ENCODE measurements at places on chromosomes 1 and 21.

DNA sequence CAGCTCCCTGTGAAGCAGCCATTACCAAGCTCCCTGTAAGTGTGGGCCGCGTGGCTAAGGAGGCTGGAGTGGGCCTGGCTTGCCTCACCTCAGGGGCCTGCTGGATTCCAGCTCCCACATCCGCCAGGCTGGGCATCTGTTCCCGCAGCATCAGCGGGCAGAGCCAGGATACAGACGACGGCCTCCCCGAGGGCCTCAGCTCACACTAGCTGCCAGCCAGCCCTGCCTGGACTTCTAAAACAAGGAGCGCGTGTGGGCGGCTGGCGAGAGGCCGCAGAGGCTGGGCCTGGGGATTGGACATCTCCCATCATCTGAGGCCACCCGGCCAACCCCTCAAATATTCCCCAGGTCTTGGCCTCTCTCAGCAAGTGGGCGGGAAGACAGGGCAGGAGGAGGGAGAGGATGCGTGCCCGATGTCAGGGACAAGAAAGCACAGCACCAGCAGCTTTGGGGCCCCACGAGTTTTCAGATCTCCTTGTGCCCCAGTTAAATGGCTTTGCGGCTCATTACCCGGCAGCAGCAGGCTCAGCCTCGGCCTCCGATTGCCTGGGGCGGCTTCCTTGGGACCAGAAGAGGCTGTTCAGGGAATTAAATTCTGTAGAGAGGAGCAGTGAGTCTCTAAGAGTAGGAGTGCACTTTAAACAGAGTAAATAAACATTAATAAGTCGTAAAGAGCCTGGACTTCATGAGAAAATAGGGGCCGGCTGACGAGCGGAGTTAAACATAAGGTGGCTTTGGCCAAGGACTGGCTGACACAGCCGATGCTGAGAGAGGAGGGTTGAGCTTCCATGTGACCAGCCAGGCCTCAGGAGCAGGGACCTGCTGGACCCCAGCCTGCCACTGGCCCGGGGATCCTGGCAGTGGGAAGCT, 208.9 kb upstream of the C1orf174 start:
- peak; percentile 48 for DNase-seq

DNA sequence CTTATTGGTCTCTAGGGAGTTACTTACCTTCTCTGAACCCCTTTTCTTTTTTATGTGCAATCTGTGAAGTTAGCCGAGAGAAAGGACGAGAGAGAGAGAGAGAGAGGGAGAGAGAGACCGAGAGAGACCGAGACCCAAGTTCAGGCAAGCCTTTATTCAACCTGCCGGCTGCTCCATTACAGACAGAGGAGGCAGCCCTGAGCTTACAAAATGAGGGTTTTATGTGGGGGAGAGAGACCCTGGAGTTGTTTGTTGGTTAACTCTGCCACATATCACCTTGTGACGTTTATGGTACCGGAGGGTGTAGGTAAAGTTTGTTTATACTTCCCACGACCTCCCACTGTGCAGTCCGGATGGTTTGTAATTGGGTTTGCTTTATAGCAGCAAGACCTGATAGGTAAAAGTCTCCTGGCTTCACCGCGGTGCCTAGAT, 1.5 kb upstream of the MCOLN3 start:
- no peak for DNase-seq

- DNase-seq: no peak
These were observed 51.7 kb upstream of the BARHL2 start for GRCh38 chr1:90768826-90769225.

GRCh38 chr1:30689901-30690645, 33.3 kb downstream of the MATN1 start:
- DNase-seq: peak; percentile 48

GRCh38 chr1:225949041-225949440, 8.0 kb upstream of the LEFTY2 start:
- no peak for DNase-seq

GRCh38 chr1:224698015-224698451, 81.9 kb downstream of the CNIH3 start:
- DNase-seq: no peak

DNA sequence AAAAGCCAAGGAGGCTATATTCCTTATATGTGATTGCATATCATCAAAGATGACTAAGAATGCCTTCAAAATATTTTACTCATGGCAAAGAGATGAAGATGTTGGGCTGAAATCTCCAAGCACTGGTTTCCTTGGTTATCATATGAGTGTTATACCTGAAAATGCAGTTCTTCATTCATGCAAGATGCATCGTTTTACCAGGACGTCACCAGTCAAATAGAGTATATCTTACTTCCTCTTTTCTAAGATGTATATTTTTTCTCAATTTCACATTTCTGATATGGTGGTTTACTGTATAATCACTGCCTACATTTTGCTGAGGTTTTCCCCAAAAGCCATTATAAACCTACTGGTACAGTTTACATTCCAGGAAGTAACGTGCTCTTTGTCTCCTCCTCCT, 1085.7 kb downstream of the NCAM2 start:
- DNase-seq: no peak

GRCh38 chr1:7278827-7279765, 492.0 kb upstream of the VAMP3 start:
- no peak for DNase-seq

DNA sequence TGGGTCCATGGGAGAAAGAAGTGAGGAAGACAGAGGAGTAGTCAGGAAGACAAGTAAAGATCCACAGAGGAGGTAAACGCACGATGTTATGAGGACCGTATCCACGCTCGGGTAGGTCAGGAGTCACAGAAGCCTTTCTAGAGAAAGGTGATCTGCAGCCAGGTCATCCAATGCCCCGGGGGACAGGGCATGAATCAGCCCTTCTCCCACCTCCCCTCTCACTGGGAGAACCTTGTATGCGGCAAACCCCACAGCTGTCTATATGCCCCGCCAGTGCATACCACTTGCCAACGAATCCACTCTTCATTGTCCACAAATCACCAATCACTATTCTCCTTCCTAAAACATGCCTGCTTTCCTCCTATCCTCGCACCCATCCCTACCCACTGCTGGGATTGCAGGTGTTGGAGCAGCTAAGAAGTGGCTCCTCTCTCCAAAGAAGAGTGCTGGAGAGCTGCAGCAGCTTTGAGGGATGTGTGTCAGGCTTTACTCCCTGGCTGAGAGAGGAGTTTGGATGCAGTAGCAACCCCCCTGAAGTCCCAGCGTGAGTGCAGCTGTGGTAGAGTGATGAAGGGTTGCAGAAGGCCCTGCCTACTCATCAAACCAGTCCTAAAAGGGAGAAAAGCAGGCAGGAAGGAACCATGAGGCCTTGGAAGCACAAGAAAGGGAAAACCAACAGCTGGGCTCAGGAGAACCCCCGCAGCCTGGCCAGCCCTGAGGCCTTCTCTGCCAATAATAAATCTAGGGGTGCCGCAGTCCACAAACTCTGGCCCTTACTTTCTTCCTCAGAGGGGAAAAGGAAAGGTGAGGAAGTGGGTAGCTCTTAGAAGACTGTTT, 102.2 kb upstream of the GADD45A start:
- DNase-seq: no peak

DNA sequence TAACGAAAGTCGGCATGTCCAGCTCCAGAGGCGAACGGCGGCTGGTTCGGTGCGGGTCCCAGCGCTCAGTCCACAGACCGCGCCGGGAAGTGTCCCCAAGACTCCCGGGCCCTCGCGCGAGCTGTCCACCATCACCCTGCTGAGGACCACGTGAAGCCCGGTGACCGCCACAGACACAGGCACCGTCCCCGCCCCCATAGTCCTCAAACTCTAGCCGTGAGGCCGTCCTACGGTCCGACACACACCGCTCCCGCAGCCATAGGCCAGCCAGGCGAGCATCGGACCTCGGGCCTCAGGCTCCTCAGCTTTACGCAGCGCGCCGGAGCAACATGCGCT, 535 bp downstream of the SETD4 start:
- DNase-seq: peak; percentile 75

DNA sequence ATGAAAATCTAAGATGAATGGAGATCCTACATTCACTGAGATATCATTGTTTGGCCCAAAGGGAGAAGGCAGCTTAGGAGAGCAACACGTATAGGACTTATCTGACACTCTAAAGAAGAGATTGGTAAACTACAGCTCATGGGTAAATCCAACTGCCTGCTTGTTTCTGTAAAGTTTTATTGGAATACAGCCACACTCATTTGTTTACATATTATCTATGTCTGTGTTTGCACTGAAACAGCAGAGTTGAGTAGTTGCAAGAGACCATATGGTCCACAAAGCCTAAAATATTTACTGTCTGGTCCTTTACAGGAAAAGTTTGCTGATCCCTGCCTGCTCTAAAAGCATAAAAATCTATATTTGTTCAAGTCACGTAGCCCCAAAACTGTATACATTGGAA, 14.3 kb upstream of the LRRC53 start:
- DNase-seq: no peak

- no peak for DNase-seq
These were observed 638.5 kb upstream of the CAMK1G start for GRCh38 chr1:208944981-208945451.

- no peak for DNase-seq
These were observed 286.3 kb upstream of the SGIP1 start for GRCh38 chr1:66247415-66248208.

GRCh38 chr1:28973596-28974421, 59.4 kb downstream of the EPB41 start:
- no peak for DNase-seq

DNA sequence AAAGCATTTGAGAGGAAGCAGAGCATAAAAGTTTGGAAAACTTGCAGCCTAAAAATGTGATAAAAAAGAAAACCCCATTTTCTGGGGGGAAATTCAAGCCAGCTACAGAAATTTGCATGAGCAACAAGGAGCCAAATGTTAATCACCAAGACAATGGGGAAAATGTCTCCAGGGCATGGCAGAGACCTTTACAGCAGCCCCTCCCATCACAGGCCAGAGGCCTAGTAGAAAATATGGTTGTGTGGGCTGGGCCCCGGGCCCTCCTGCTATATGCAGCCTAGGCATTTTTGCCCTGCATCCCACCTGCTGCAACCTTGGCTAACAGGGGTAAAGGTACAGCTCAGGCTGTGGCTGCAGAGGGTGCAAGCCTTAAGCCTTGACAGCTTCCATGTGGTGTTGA, 299.6 kb upstream of the NCAM2 start:
- DNase-seq: no peak

- no peak for DNase-seq
These were observed 102.8 kb downstream of the CASZ1 start for GRCh38 chr1:10693497-10694273.

GRCh38 chr1:30974536-30974935, 66.0 kb upstream of the SDC3 start:
- no peak for DNase-seq

GRCh38 chr1:2803931-2804627, 2.6 kb upstream of the TTC34 start:
- DNase-seq: peak; percentile 56

DNA sequence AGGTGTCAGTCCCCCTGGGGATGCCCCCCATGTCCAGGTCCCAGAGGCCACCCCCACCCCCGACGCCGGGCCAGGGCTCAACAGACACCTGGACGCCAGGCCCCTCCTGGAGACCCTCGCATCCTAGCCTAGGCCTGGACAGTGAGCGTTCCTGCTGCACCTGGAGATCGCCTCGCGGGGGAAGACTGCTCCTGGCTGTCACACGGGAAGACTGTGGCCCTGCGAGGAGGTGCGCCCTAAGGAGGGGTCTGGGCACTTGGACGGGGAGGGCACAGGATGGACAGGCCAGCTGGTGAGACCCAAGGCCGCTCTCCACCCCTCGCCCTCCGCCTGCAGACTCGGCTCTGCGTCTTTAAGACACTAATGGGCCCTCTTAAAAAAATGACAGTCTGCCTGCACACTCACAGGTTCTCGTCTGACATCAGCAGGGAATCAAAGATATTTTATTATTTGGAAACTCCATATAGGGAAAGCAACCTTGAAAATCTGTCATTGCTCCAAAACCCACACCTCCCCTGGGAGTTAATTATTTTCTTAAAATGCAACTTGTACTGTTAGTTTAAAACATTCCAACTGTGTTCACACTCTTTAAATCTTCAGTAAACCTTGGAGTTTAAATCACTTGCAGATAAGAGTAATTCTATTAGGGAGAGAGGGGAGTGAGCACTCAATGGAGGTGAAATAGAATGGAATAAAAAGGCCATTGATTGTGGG, 45.6 kb upstream of the ACTRT2 start:
- DNase-seq: peak; percentile 50

DNA sequence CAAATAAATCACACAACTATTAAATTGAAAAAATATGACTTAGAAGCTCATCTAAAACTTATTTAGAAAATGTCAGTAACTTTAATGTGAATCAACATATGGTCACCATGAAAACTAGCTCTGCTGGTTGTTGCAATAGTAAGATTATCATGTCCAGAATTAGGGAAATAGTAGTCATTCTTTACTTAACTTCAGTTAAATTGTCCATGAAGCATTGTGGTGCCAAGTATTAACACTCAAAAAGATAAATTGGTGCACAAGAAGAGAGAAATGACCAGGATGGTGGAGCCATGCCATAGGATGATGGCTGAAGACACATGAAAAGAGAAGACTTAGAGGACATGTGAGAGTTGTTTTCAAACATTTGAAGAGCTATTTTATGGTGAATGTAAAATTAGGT, 130.2 kb upstream of the PTGFR start:
- no peak for DNase-seq

DNA sequence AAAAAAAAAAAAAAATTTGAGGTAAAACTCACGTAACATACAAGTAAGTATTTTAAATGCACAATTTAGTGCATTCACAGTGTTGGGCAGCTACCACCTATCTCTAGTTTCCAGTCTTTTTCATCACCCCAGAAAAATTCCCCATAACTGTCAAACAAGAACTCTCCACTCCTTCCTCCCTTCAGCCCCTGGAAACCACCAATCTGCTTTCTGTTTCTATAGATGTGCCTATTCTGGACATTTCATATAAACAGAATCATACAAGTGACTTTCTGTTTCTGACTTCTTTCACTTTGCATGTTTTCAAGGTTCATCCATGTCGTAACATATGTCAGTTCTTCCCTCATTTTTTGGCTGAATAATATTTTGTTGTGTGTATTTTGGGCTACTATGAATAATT, 24.9 kb upstream of the ETS2 start:
- DNase-seq: no peak

GRCh38 chr1:22847249-22847648, 125.4 kb downstream of the LACTBL1 start:
- no peak for DNase-seq

DNA sequence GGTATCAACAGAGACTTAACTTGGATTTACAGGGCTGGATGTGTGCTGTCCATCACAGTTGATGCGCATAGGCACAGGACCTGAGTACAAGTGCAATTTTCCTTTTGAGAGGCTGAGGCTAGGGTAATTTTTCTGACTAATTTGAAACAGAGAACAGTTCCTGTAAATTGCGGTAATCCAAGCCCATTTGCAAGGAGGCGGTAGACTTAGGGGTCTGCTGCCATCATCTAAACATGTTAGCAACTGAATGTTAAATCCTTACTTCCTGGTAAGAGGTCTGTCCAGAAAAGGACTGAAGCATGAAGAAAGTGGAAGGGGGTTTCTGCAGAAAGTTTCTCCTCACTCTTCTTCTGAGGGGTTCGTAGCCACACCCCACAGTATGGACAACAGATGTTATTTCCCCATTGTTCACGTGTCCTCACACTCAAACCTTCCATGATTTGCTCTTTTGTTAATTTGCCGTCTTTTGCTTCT, 23.7 kb upstream of the C1orf198 start:
- no peak for DNase-seq

GRCh38 chr1:82517586-82517985, 716.9 kb downstream of the ADGRL2 start:
- DNase-seq: peak; percentile 75

All from sigmoid colon (tissue), 7 donors.